ENCODE measurements at places on chromosomes 11 and 22.

- no peak for DNase-seq
Measured at GRCh38 chr11:130318031-130318673, 3.4 kb upstream of the ZBTB44 start.

GRCh38 chr11:18392434-18393321 is 1.7 kb upstream of the LDHA start:
- no peak for DNase-seq

DNA sequence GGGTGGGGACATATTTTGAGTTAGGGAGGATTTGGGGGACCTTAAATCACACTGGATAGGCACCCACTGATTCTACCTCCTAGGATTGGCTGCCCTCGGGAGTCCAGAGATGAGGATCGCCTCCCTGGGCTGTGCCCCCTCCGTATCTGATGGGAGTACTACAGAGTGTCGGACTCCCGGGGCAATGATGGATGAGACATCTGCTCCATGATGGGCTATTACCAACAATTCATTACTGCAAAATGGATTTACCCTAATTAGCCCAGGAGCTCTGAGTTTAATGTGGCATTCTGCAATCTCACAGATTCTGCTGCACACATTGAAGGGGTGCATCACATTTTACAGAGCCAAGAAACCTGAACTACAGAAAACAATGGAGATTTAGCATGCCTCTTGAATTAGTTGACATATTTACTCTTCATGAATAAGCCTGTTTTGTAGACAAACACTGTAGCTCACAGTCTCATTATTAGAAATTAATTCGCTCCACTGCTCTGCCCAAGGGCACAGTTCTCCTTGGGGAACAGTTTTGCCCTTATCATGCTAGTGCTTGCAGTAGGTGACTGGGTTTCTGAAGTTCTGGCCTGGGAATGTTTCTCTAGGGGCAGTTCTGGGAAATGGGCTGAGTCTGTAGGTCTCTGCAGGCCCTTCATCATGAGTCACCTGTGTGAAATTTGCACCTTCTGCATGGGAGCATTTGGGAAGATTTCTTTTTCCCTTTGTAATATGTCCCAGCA is 217.1 kb upstream of the PLET1 start:
- DNase-seq = no peak

- DNase-seq = peak; percentile 80
Measured at GRCh38 chr22:27637604-27638003, 164.0 kb downstream of the MN1 start.

- no peak for DNase-seq
Measured at GRCh38 chr11:10108915-10109680, 184.9 kb downstream of the SBF2 start.

GRCh38 chr11:121961321-121961801 is 154.7 kb downstream of the BLID start:
- DNase-seq = peak; percentile 53

DNA sequence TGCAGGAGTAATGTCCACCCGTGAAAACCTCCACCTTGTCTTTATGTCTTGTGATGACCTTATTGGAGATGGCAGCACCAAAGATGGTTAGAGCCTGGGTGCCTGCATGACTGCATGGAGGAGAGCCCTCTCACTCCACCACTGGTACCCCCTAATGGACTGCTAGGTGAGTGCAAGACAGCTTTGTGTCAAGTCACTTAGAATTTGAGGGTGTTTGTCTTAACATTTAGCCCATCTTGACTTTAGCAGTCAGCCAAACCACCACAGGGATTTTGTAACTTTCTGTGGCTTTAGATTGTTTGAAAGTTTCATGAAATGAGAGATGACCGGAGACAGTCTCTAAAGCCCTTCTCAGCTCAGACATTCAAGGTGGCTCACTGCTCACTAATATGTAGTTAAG is 232.9 kb upstream of the NCAM1 start:
- DNase-seq = no peak
